ENCODE measurements at places on chromosomes 2 and 18.

- no peak for DNase-seq
Measured at GRCh38 chr2:185785156-185785555, 46.6 kb downstream of the FSIP2 start.

DNA sequence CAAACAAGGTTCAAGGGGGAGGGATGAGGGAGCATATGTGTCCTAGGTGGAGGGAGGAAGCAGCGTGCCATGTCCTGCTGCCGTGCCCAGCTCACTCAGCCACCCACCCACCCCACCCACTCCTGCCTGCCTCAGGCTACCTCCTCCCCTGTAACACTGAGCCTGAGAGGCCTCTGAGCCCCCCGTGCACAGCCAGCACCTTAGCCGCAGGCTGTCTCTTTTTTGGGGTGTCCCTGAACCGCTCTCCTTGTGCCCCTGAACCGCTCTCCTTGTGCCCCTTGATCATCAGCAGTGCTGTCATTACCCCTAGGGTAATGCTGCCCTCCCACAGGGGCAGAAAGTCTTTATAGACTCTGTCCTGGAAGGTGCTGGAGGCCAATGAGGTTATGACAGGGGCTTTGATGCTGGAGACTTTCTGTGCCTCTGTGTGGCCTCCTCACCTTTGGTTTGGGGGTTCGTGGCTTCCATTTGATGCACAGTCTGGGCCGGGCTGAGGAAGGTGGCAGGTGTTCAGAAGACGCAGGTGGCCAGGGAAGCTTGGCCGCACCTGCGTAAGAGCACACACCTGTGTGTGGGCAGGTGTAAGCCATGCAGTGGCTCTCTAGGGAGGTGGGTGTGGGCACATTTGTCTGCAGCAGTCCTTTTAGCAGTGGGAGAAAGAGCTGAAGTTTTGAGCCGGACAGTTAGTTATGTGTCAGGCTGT lies 140.0 kb downstream of the SEPTIN10 start:
- DNase-seq: no peak

GRCh38 chr18:67608615-67609273 lies 92.2 kb upstream of the DSEL start:
- no peak for DNase-seq

- DNase-seq: no peak
Measured at GRCh38 chr2:129058981-129059380, 740.3 kb upstream of the HS6ST1 start.

Measured in T-cell (primary cell).